ENCODE measurements at places on chromosomes 6 and 20.
A peak's percentile ranks its signal among the peaks of the same experiment; 100 is the strongest.

- no peak for DNase-seq
Observed at GRCh38 chr6:137793805-137794515, 73.1 kb upstream of the TNFAIP3 start.

GRCh38 chr6:165825256-165825815, 162.3 kb upstream of the PDE10A start:
- no peak for DNase-seq

DNA sequence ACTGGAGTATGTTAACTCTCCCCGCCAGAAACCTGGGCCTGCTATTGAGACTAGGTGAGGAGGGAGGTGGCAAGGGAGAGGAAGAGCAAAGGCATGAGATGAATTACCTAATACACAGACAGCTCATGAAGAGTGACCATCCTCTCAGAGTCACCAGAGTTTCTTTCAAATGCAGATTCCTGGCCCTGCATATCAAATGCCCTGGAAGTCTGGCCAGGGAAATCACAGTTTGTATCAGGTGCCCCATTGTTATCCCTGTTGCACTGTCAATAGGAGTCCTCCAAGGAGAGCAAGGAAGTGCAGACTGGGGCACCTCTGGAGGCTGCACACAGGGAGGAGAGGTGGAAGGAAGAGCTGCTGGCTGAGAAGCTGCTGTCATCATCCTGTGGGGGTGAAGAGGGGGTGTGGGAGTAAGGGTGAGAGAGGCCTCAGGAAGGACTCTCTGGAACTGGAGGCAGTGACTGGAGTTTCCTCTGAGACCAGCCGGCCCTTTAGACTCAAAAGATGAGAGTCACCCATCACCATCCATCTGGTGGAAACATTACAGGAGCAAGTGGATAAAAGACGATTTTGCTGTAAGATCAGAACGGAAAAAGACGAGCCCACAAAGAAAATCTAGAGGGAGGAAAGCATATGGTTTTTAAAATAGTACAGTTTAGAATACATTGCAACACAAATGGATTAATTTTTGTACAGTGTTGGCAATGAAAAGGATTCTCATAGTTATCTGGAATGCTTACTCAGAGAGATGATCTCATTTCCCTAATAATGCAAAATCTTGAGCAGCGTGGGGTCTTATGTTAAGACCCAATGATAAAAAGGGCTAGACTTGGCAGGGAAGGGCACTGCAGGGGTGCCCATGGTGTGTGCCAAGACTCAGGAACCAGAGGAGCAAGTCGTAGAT, 268.1 kb downstream of the UST start:
- DNase-seq: no peak

DNA sequence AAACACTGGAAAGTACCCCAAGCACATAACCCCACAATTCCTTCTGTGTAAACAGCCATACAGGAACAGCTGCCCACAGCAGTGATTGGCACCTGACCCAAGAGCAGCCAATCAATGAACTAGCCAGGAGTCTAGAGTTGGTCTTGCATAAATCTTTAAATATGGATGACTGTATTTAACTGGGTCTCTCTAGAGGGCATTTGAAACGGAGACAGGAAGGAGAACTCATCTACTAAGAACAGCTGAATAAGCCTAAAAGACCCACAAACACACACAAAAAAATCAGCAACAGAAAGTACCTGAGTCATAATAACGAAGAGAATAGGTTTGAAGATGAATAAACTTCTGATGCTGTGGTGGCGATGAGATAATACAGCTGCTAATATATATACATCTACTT, 49.0 kb upstream of the ASF1A start:
- no peak for DNase-seq

DNA sequence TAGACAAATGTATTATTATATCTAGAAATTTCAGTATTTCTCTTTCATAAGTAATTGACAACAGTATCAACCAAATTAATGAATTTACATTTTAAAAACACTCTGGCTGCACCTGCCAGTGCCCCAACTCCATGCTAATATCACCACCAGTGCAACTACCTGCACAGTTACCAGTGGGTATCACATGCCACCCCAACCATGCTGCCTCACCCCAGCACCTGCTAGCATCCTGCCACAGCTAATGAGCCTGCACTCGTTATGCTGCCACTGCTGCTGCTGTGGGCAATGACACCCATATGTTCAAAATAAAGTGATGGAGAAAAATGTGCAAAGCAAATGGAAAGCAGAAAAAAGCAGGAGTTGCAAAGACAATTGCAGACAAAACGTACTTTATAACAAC, 855.9 kb upstream of the MANEA start:
- DNase-seq: no peak

DNA sequence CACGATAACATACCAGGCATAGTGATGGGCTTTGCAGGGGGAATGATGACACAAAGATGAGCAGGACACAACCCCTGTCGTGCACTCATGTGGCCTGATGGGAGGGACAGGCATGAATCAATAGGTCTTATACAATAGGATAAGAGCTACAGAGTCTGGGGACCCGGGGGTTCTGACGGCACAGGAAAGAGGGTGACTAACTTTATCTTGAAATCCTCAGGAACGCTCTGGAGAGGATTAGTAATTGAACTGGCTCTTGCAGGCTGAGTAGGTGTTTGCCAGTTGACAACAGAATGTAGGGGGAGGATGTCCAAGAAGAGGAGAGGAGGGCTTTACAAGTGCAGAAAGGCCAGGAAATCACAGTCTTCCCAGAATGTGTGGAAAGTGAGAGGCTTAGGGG, 219.9 kb upstream of the ECI2 start:
- no peak for DNase-seq

GRCh38 chr6:56642366-56643261, at the start of gene DST:
TSS of gene DST (minus strand) at chr6:56642889.
- no peak for DNase-seq

DNA sequence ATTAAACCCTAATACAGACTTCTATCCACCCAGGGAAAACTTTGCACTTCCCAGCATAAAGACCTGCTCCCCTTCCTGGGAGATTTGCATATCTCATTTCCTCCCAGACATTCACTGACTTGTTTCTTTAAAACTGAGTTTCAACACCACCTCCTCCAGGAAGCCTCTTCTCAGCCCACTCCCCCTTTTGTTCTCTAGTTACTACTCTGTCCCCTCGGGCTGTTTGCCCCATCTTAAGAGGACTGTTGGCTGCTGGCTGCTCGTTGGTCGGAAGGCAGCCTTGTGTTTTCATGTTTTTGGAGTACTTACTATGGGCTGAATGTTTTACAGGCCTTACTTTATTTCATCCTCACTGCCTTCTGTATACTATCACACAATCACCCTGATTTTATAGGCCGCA, 6.6 kb downstream of the ARHGAP40 start:
- no peak for DNase-seq

DNA sequence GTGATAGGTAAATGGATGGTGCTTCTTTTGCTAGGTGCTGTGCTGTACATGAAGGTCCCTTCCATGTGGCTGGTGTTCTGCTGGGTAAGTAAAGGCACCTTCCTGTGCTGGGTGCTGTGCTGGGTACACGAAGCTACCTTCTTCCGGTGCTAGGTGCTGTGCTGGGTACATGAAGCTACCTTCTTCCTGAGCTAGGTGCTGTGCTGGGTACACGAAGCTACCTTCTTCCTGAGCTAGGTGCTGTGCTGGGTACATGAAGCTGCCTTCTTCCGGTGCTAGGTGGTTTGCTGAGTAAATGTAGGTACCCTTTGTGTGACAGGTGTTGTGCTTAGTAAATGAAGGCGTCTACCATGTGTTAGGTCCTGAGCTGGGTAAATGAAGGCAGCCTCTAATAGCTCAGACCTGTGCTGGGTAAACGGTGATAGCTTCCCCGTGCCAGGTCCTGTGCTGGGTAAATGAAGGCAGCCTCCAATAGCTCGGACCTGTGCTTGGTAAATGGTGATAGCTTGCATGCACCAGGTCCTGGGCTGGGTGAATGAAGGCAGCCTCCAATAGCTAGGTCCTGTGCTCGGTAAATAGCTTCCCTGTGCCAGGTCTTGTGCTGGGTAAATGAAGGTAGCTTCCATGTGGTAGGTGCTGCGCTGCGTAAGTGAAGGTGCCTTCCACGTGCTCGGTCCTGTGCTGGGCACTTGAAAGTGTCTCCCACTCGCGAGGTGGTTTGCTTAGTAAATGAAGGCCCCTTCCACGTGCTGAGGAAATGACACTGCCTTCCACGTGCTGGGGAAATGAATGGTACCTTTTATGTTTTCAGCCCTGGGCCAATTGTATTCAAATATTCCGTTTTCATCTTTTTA, 115.5 kb downstream of the ERMARD start:
- DNase-seq: no peak

DNA sequence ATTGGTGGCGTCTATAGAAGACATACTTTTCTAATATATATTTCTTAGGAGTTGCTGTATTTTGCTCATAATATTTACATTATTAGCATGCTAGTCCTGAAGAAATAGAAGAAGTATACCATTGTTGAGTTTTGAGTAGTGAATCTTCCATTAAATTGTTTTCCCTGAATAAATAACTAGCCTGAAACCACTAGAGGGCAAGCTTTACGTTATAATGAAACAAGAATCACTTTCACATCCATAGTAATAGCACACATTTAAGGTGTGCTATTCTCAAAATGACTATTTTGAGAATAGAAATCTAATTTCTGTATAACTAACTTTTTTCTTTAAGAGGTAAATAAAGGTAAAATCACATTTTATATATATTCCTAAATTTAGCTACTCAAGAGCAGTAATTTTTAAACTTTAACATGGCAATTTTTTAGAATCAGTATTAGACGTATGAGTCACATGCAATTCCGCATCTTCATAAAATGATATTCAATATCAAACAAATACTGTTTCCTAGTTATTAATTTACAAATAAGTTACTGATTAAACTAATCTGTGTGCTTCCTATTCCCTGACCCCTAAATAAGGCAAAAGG, 213.2 kb upstream of the MANEA start:
- DNase-seq: no peak

- no peak for DNase-seq
Observed at GRCh38 chr6:125853168-125853567, 62.4 kb downstream of the NCOA7 start.

GRCh38 chr6:148701375-148701774, 45.5 kb upstream of the UST start:
- no peak for DNase-seq

GRCh38 chr6:116327803-116328527, 42.8 kb upstream of the DSE start:
- DNase-seq: no peak

- DNase-seq: no peak
Observed at GRCh38 chr20:33812908-33813462, 1.8 kb downstream of the CHMP4B start.

GRCh38 chr20:63058696-63059335, 52.1 kb upstream of the BHLHE23 start:
- peak; percentile 9 for DNase-seq

GRCh38 chr20:61090541-61090940, 161.5 kb upstream of the CDH4 start:
- no peak for DNase-seq

- no peak for DNase-seq
Observed at GRCh38 chr6:2863901-2864300, 22.2 kb upstream of the SERPINB1 start.

- no peak for DNase-seq
Observed at GRCh38 chr6:143774347-143774746, 68.8 kb upstream of the LTV1 start.

DNA sequence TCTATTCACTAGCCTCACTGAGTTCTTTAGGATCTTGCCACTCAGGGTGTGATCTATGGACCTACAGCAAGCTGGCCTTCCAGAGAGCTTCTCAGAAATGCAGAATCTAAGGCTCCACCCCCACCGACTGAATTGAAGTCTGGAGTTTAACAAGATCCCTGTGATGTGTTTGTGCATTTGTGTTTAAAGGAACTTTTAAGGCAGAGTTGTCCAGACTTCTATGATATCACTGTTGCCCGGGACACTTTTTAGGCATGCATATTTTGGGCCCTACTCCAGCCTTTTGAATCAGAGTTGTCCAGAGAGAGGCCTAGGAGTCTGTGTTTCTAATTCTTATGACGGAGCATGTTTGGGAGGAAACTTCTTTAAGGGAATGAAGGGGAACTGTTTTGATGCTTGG, 232.3 kb downstream of the QKI start:
- DNase-seq: no peak

GRCh38 chr20:16615199-16615598, 42.0 kb upstream of the KIF16B start:
- peak; percentile 30 for DNase-seq

- peak; percentile 56 for DNase-seq
Observed at GRCh38 chr6:34358389-34358905, 34.0 kb downstream of the NUDT3 start.

DNA sequence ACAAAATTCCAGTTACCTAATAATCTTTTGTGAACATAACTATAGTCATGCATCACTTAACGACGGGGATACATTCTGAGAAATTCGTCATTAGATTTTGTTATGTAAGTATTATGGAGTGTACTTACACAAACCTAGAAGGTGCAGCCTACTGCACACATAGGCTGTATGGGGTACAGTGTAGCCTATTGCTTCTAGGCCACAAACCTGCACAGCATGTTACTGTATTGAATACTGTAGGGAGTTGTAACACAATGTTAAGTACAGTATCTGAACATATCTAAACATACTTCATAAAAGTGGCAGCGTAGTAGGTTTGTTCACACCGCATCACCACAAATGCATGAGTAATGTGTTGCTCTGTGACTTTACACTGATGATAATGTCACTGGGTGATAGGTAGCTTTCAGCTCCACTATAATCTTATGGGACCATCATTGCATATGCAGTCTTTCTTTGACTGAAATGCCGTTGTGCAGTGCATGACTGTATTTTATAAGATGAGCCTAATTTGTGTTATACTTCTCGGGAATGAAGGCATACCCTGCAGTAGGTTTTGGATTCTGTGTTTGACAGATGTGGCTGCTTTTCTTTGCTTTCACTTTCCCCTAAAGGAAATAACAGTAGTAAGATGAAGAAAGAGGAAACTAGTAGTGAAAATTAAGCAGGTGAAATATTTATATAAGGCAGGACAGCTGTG, 365.6 kb downstream of the FARS2 start:
- no peak for DNase-seq

GRCh38 chr20:5890773-5891441, 59.4 kb downstream of the TRMT6 start:
- no peak for DNase-seq

DNA sequence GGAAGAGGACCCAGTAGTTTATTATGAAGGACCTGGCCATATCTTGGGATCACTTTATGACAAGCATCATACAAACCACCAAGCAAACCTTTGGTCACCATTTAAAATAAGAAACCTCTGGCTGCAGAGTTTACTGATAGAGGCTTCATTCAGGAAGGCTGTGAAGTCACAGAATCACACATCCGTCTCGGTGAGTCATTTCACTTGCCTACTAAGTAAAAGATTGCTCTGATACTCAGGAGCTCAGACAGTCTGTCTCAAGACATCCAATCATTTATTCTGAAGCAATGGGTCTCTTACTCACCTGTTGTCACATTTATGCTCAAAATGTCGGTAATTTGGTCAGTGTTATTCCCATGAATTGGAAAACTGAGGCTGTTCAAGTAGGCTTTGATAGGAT, 33.7 kb downstream of the ADGRF5 start:
- no peak for DNase-seq

- DNase-seq: no peak
Observed at GRCh38 chr6:83459663-83460062, 28.8 kb upstream of the ME1 start.

- no peak for DNase-seq
Observed at GRCh38 chr6:41608443-41609151, 29.7 kb upstream of the MDFI start.
